Cortex of kidney (tissue), 1 donor: ENCODE measurements at places on chromosomes 3 and 15.

GRCh38 chr15:71484080-71484479, 326.3 kb upstream of the NR2E3 start:
- DNase-seq = no peak

GRCh38 chr3:47475029-47475569, 642 bp downstream of the SCAP start:
- no peak for DNase-seq

DNA sequence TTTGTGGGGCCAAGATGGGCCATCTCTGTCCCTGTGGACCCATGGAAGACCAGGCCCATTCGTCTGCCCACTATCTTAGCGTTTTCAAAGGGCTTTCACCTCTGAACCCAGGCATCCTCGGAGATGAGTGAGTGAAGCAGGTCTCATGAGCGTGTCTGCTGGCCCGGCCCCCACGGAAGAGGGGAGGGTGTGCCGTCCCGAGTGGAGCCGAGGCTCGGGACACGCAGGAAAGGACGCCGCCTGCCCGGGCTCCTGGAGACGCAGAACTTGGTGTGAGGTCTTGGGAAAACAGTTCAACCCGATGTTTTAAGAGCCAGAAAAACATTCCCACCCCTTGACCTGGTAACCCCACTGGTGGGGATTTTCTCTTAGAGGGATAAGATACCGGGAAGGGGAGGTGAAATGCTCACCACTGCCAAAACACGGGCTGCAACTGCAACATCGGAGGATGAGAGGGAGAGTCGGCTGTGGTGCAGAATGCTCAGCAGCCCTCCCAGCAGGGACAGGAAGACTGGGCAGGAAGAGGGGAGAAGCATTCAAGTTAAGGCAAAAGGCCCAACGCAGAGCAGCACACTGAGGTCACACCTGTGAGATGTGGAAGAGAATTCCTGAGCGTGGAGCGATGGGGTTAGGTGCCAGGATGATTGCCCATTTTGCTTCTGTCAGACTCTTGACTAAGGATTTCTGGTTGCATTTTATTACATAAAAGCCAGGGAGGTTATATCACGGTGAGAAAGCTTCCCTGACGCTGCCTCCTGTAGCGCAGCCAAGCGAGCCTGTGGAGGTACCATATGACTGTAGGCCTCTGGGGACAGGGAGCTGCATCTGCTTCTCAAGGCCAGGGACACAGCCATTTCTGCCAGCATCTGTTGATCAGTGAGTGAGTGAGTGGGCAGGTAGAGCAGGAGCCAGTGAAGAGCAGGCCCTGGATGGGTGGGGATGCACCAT, 14.1 kb upstream of the STAB1 start:
- no peak for DNase-seq

DNA sequence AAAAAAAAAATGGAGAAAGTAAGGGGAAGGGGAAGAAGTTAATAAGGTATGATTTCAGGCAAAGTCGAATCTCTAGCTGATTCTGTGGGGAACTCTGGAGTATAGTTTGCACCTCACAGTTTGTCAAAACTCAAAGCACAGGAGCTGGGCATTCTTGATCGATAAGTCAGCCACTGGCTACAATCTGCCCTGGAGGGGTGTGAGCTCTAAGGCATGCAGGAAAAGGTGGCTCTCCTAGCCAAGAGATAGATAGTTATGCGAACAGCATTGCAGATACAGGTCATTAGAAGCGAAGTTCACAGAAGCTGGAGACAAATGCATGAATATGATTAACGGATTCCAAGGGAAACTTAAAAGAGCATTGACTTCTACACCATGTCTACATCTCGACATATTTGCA, 952.6 kb downstream of the AGBL1 start:
- DNase-seq = no peak

DNA sequence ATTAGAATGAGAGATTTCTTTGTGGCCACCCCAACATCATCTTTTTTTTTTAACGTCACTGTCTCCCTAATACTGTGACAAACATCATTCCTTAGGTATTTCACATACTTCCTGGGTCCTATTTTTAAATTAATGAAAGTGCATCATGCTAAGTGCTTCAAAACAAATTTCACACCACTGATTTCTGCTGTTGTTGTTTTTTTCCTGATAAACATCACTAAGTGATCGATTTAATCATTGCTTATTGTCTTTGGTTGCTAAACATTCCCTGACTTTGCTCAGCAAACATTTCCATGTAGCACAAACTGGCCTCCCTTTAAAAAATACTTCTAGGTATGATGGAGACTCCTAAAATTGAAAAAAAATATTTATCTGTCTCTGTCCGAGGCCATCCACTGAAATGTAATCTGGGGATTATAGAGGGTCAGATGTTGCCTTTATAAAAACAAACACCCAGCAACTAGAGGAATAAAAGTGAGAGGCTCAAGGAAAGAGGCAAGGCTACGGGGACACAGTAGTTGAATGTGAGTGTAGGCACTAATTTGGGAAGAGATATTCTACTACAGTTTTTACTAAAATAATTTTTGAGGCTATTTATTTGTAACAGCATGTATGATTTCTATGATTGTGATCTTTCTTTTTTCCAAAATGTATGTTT, 20.5 kb upstream of the LMOD3 start:
- DNase-seq = no peak

GRCh38 chr3:135215516-135215915, 420.5 kb downstream of the EPHB1 start:
- DNase-seq = no peak

- no peak for DNase-seq
Observed at GRCh38 chr3:129057249-129057648, 3.3 kb upstream of the GP9 start.

DNA sequence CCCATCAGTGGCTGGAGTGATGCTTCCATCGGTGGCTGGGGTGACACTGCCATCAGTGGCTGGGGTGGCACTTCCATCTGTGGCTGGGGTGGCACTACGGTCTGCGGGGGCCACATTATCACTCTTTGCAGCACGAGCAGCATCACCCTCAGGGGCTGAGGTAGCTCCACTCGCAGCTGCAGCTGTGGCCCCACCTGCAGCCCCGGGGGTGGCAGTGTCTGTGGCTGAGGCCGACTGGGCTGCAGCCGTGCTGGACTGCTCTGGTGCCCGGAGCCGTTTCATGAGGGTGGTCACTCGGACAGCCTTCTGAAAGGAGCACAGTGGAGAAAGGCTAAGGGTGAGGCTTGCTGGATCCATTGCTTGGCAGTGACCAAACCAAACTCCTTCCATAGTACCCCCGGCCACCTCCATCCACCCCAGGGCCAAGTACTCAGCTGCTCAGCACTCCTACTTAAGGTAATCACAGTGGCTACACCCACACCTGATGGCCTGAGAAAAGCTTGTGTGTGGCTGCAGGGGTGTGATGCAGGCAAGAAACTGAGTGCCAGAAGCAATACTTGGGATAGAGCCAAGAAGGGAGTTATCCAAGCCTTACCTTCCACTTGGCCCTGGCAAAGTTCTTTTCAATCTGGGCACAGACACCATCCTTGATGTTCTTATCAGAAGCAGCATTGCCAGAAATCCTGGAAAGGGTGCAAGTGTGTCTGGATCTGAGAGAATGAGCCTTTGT, 3.4 kb upstream of the TRAIP start:
- no peak for DNase-seq

DNA sequence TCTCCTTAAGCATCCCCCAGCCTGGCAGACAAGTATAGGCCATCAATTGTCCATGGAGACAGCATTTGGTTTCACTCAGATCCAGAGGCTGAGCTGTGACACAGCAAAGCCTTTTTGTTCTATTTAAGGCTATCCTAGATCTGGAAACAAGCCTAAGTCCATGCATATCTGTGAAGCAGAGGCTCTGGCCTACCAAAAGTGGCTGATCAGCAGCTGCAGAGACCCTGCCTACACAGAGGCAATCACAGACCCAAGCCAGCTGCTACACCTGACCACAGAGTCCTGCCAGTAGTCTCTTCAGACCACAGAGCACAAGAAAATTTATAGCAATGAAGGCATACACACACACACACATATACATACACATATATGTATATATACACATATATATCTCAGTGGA, 501.7 kb upstream of the ARPP21 start:
- no peak for DNase-seq

DNA sequence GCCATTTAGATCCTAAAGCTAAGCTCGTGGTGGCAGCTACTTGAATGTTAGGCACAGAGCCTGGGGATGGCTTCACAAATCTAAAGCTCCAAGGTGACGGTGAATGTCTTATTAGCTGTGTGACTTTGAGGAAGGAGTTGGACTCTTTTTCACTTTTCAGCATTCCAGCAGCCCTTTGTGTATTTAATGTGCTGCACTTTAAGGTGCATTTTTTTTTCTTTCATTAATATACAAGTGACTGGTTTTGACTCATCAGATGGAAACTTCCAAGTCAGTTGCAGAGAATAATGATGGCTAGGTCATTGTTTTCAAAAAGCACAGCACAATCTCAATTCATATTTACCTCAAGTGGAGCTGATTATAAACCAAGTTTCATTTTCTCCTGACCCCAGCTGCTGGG, 55.8 kb downstream of the TMED3 start:
- DNase-seq = no peak

DNA sequence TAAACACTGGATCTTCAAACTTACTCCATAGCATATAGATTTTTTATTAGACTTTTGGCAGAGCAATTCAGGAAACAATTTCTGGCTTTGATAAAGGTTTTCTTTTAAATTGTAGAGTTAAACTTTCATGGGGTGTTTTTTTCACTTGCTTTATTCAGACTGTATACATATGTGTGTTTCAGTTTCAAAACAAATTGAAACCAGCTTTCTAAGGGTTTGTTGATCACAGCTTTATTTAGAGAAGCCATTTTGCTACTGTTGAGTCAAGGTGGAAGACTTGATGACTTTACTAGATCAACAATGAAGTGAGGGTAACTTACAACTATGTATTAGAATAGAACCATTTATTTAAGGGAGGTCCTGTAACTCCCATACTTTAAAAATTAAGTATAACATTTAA, 6.2 kb downstream of the UBE2E1 start:
- no peak for DNase-seq

GRCh38 chr3:59046839-59047238, 3.0 kb downstream of the CFAP20DC start:
- no peak for DNase-seq

DNA sequence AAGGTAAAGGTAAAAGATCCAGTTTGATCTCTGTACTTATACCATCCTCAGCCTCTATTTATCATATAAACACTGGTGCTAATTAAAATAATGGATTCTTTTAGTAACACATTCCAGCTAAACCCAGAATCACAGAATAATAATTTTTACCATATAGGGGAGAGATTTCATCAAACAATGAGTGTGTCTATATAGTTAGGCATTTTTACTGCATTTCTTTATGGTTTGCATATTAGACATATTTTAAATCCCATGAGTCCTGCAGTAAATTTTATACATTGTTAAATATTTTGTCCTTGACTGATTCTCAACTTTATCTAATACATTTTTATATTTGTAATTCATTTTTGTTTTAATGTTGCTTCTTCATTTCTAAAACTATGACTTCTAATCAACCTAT, 323.7 kb upstream of the AGTR1 start:
- no peak for DNase-seq

DNA sequence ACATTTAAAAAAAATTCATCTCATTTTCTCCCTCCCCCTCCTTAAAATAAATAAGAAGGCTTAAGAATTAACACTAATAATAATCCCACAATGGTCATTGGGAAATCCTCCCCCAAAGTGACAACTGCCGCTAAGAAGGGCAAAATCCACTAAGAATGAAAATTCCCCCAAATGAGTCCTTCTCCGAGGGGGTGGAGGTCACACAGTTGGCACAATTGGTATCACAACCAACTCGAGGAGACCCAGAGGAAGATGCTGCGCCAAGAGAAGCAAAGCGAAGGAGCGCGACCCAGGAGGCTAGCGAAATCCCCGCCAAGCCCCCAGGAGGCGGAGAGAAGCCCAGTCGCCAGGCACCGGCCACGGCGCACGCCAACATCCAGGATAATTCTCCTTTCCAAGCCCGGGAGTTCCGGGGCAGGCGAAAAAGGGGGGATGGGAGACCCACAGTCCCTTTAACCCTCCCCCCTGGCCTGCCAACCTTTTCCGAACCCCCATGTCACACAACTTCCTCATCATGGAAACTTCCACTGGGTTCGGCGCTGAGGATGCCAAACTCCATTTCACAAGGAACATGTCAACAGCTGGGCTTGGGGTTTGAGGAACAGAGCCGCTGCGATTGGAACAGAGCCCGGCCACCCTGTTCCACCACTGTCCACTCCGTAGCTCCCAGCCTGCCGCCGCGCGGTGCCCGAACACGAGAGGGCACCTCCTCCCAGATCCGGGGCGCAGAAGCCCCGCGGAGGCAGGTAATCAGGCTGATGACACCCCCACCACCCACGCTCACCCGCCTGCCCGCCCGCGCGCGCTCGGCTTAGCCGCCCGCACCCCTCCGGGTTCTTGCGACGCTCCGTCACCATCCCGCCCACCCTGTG, 668 bp downstream of the THRB start:
- no peak for DNase-seq

GRCh38 chr3:150783920-150784746, 21.2 kb upstream of the SIAH2 start:
- DNase-seq = no peak

GRCh38 chr15:86439614-86440013, 359.9 kb downstream of the AGBL1 start:
- DNase-seq = no peak

DNA sequence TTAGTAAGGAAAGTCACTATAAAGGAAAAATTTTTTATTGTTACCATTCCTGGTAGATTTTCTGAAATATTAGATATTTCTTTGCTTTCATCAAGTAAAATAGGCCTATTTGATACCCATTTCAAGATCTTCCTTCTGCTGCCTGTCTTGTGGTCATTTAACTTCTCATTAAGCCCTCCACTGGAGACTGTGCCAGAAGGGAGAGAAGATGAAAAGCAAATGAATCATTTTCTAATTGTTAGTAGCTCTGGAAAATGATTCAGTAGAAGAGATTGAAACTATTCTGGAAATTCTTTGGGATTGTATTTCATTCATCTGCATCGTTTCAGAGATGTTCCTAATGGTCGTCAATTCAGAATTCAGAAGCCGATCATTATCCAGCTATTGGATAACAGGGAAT, 3.2 kb downstream of the KCTD6 start:
- DNase-seq = no peak

GRCh38 chr15:53875139-53875538, 103.1 kb upstream of the UNC13C start:
- no peak for DNase-seq

- no peak for DNase-seq
Observed at GRCh38 chr3:143977341-143978262, 6.0 kb downstream of the DIPK2A start.

DNA sequence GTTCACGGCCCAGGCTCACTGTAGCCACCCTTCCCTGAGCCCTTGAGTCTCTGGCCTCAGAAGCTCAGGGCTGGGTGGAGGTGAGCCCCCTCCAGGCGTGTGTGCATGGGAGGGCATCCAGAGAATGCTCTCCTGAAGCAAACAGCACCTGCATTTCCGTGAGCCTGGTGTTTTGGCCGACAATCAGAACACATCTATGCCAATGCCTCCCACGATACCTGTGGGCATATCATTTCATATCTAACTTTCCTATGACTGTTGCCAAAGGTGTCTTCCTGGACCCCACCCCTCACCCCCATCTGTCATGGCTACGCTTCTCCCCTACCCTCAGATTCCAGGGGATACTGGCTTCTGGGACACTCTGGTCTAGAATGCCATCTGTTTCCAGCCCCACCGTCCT, 53.3 kb upstream of the RAB6B start:
- DNase-seq = no peak
